Putamen (tissue), 1 donor: ENCODE measurements at places on chromosomes 12 and 14.

DNA sequence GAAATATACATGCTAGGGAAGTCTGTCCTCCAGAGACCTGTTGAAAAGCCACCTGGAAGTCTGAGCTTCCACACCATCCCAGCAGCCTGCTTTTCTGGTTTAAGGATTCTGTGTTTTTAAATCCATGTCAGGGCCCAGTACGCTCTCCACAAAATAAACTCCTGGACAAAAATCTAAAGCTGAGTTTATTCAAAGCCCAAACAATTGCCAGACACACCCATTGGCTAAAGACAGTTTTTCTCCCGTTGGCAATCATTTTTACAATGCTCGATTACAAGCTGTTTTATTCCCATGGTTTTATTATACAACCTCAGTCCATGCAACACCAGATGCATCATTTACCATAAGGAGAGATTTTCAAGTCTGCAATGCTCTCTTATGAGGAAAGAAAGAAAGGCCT, 94.5 kb downstream of the MYRFL start:
- DNase-seq: no peak

- DNase-seq: no peak
Measured at GRCh38 chr14:78005325-78005724, 164.8 kb upstream of the NRXN3 start.

GRCh38 chr12:122558745-122559641, 31.9 kb downstream of the KNTC1 start:
- no peak for DNase-seq

DNA sequence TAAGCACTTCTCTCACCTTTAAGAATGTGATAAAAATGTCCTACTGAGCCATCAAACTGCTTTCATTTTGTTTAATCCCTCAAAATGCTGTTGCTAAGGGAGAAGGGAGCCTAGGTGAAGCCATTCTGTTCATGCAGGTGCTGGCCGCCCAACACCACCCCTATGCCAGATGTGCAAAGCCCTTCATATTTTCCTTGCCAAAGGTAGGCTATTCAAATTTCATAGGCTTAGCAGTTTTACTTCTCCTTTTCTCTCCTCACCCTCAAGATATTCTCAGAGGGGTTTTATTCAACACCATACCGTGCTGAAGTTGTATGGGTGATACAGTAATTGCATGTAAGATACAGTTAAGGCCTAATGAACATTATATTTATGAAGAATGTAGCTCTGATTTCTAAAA, 461.7 kb downstream of the GXYLT1 start:
- DNase-seq: no peak

DNA sequence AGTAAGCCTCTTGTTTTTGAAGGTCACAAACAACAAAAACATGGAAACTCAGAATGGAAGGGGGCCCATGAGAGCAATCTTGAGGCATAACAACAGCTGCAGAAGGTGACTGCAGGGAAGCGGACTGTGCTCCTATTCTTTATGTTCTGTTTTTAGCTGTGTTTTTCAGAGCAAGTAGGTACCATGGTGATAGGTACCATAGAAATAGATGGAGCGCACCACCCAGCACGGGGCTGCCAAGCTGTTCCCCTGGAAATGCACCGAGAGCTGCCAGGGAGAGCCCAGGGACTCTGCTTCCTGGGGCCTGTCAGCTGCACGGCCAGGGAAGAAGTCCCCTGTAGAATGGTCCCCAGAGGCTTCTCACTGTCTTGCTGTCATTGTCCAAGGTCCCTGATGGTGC, 32.8 kb downstream of the DGLUCY start:
- DNase-seq: no peak

- DNase-seq: no peak
Measured at GRCh38 chr14:61710853-61711817, 15.8 kb downstream of the HIF1A start.

- peak; percentile 14 for DNase-seq
Measured at GRCh38 chr12:94289461-94290312, 141.3 kb downstream of the PLXNC1 start.

DNA sequence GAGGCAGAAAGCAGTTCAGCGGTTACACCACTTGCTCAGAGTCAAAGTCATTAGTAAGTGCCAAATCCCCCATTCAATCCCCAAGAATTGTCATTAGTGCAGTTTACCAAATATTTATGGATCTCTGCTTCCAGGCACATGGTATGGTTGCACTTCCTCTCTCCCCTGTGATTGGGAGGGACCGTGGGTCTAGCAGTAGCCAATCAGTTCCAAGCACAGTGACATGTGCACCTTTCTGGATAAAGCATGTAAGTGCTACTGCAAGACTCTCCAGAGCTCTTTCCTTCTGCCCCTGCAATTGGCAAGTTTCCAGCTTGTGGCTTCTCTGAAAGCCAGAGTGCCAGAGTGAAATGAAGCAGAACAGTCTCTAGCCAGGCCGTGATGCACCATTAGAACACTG, 85.3 kb upstream of the FLRT2 start:
- DNase-seq: no peak

- DNase-seq: no peak
Measured at GRCh38 chr14:52332269-52332668, 18.2 kb downstream of the PTGER2 start.

GRCh38 chr12:34393086-34393820, 371.0 kb downstream of the ALG10 start:
- DNase-seq: no peak

GRCh38 chr14:33127531-33127930, 188.9 kb downstream of the NPAS3 start:
- DNase-seq: no peak

- DNase-seq: peak; percentile 90
Measured at GRCh38 chr12:53746592-53747092, 5.1 kb downstream of the CISTR start.

GRCh38 chr14:22460461-22461195, 128.4 kb downstream of the DAD1 start:
- DNase-seq: no peak

GRCh38 chr14:91354979-91355685, 62.5 kb downstream of the CCDC88C start:
- DNase-seq: no peak

- DNase-seq: no peak
Measured at GRCh38 chr12:43816168-43816567, 10.1 kb upstream of the TWF1 start.

DNA sequence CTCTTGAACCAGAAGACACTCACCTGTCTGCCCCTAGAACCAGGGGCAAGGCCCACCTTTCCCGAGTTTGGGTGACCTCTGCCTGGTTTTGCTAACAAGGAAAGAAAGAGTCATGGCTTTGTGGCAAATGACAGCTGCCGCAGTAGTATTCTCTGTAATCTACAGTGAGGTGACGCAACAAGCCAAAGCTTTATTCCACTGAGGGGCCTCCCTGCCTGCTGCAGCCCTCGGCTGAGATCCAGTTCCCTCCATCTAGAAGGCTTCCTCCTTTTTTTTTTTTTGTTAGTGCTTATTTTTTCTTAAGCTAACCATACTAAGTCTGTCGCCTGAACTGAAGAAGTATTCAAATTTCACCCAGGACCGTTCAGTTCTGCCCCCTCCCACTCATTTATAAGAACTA, 142.3 kb upstream of the TMCC3 start:
- no peak for DNase-seq

- peak; percentile 50 for DNase-seq
Measured at GRCh38 chr14:95515596-95516552, 576 bp downstream of the SYNE3 start.

DNA sequence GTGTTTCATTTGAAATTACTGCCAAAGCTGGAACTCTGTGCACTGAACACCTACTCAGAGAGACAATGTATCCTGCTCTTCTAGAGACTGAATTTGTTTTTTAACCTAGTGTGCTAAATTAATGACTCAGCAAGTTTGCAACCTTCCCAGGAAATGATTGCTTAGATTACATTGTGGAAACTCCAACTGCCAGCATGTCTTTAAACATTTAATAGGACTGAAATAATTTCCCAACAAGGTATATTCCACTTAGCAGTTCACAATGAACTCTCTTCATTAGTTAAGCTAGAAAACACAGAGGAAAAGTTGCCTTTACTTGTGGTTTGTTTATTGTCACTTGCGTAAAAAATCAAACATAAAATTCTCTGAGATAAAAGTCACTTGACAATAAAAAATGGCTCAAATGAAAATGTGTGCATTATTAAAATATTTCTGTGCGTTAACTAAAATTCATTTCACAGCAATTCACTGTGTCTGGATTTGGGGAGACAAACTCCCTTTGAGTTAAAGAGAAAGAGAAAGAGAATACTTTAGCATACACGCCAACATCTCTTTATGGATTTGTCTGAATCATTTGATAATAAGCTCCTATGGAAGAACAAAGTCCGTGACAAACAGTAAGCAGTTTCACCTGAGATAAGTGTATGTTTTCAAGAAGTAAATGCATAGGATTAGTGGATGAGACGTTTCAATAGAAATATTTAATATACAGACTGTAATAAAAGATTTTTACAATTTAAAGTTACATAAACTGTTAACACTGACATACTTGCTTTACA, 284.0 kb downstream of the PRKD1 start:
- no peak for DNase-seq

DNA sequence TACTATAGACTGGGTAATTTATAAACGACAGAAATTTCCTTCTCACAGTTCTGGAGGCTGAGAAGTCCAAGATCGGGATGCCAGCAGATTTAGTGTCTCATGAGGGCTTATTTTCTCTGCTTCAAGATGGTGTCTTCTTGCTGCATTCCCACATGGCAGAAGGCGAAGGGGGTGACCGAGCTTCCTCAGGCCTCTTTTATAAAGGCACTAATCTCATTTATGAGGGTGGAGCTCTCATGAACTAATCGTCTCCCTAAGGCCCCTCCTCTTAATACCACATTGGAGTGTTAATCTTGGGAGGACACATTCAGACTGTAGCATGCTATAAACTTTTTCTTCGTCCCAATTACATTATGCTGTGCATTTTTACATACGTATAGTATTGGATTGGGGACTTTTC, 200.4 kb upstream of the ARHGAP5 start:
- DNase-seq: no peak

- DNase-seq: no peak
Measured at GRCh38 chr12:18079541-18080246, 10.3 kb downstream of the RERGL start.

DNA sequence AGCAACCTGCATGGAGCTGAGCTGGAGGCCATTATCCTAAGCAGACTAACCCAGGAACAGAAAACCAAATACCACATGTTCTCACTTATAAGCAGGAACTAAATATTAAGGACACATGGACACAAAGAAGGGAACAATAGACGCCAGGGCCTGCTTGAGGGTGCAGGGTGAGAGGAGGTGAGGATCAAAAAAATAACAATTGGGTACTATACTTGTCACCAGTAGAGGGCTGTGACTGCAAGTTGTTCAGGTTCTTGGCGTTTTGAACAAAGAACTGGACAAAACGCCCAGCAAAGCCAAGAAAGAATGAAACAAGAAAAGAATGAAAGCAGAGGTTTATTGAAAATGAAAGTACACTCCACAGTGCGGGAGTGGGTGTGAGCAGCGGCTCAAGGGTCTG, 208.5 kb upstream of the NEDD1 start:
- no peak for DNase-seq

DNA sequence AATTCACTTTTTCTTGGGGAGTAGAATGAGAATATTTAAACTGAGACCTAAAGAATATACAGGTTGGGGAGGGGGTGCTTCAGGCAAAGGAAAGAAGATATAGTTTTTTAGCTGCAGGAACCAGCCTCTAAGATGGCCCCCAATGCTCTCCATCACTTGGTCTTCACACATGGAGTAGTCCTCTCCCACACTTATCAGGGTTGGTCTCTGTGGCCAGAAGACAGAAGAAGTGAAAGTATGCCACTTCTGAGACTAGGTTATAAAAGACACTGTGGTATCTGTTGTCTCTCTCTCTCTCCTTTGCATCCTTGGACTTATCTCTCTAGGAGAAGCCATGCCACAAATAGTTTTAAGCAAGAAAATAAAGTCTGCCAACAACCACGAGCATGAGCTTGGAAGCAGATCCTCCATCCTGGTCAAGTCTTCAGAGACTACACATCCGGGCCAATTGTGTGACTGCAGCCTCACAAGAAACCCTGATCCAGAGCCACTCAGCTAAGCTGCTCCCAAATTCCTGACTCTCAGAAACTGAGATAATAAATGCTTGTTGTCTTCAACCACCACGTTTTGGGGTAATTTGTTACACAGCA, 18.0 kb downstream of the PUS7L start:
- no peak for DNase-seq

- no peak for DNase-seq
Measured at GRCh38 chr12:50550530-50551223, 45.9 kb downstream of the DIP2B start.

GRCh38 chr12:27194644-27195043, 49.4 kb upstream of the STK38L start:
- no peak for DNase-seq

DNA sequence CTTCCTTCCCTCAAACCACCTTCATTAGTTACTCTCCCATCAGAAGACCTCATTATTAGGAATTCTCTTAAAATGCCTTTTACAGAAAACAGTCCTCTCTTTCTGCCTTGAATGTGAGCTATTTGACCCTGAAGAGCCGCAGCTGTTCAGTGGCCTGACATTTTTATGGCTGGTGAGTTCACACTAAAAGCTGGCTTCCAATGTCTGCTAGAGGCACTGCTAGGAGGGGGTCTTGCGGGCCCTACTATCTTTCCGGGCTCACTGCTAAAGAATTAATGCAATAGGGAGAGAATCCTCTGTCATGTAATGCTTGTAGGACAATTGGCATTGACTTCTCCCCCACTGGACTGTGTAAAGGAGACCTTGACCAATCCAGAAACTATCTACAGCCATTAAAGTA, 87.7 kb downstream of the GPR135 start:
- DNase-seq: no peak

GRCh38 chr12:49646871-49647654, 23.7 kb downstream of the PRPF40B start:
- DNase-seq: no peak

DNA sequence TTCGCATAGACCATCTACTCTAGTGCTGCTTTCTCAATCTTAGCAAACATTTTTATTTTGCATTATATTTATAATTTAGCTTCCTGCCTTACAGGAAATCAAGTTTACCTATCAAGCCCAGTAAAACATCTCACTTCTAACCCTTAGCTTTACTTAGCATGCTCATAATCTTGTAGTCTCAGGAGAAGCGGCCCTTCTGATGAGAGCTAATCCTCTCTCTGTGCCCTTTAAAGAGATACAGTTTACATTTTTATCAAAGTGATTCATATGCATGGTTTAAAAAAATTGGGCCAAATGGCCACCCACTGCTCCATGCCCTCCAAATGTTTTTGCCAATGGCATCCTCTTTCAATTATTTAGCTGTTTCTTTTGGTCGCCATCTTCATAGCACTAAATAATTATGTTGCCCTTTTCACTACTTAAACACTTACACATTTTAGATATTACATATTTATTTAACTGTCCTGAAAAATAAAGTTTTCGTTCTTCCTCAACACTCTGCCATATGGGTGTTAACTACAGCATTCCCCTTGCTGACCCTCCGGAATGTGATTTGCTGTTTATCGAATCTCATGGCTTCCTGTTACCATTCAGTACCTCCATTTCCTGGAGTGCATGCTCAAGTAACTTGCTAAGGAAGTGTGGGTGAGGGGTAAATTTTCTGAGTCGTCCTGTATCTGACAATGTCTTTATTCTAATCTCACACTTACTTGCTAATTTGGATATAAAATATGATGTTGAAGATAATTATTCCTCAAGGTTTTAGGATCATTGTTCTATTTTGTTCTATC, 29.3 kb downstream of the YLPM1 start:
- no peak for DNase-seq
